Stimulated activated CD4-positive, alpha-beta T cell treated with anti-CD3 and anti-CD28 coated beads, Interleukin-12 subunit alpha, Interleukin-12 subunit beta, amount 100 ng/mL, for 4 hours (primary cell): ENCODE measurements at places on chromosomes 4 and X.

DNA sequence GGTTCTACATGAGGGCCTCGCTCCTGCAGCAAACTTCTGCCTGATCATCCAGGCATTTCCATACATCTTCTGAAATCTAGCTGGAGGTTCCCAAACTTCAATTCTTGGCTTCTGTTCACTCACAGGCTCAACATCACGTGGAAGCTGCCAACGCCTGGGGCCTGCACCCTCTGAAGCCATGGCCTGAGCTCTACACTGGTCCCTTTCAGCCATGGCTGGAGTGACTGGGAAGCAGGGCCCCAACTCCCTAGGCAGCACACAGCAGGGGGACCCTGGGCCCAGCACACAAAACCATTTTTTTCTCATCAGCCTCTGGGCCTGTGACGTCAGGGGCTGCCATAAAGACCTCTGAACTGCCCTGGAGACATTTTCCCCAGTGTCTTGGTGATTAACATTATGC, 542.7 kb downstream of the TLL1 start:
- DNase-seq = no peak

GRCh38 chrX:154824638-154825037, 9.8 kb downstream of the SMIM9 start:
- DNase-seq = no peak

DNA sequence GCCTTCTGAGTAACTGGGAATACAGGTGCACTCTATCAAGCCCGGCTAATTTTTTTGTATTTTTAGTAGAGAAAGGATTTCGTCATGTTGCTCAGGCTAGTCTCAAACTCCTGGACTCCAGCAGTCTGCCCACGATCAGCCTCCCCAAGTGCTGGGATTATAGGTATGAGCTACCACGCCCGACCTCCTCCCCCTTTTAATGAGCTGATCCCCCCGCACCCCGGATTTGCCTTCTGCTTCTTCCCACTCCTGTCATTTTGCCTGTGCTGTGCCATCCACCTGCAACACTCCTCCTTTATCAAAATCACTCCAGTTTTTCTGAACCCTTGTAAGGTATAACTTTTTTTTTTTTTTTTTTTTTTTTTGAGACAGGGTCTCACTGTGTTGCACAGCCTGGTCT, 33.4 kb downstream of the SPINK2 start:
- no peak for DNase-seq

DNA sequence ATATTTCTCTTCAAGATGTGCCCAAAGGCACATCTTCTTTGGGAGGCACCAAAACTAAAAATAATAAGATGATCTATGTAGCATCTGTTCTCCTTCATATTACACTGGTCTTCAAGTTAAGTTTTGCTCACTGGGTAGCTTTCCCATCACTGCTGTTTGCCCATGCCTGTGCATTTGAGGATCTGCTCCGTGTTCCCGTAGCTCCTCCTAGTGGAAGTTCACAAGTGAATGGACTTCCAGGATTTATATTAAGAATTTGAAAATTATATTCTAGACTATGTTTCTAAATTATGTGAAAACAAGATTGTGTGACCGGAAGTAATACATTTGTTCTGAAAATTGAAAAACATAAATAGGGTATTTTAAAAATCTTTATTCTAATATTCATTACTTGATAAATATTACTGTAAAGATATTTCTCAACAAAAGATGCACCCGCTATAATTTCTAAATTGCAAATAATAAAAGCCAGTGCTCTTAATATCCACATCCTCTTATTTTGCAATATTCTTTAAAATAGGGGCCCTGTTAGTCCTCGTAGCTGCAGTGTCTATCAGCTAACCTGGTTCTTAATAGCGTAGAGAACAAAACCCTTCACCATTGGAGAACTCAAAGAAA, 147.7 kb downstream of the RBM46 start:
- DNase-seq = no peak

- no peak for DNase-seq
Observed at GRCh38 chr4:102586002-102586643, 85.0 kb downstream of the NFKB1 start.

GRCh38 chrX:150158554-150159332, 204.4 kb upstream of the MAMLD1 start:
- DNase-seq = no peak

GRCh38 chrX:74234818-74235217, 69.2 kb upstream of the ZCCHC13 start:
- DNase-seq = no peak

DNA sequence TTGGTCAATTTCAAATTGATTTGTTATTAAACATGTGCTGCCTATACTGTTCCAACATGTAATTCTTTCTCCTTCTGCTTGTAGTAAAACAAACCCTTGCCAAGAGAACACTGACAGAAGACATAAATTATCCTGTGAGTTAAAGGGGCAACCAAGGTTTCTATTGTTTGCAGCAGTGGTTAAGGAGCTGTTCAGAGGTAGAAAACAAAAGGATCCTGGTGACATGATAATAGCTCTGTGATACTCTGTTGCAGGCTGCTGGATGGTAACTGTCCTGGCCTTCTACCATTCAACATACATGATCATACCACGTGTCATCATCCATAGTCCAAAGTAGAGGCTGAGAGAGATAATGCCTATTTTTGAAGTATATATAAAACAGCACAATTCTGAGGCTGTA, 75.8 kb upstream of the F9 start:
- no peak for DNase-seq

- DNase-seq = no peak
Observed at GRCh38 chr4:165384186-165384585, 5.4 kb downstream of the CPE start.

- DNase-seq = no peak
Observed at GRCh38 chr4:163697121-163697520, 202.6 kb downstream of the TMA16 start.

GRCh38 chr4:88791274-88791673, 93.6 kb upstream of the NAP1L5 start:
- DNase-seq = no peak

DNA sequence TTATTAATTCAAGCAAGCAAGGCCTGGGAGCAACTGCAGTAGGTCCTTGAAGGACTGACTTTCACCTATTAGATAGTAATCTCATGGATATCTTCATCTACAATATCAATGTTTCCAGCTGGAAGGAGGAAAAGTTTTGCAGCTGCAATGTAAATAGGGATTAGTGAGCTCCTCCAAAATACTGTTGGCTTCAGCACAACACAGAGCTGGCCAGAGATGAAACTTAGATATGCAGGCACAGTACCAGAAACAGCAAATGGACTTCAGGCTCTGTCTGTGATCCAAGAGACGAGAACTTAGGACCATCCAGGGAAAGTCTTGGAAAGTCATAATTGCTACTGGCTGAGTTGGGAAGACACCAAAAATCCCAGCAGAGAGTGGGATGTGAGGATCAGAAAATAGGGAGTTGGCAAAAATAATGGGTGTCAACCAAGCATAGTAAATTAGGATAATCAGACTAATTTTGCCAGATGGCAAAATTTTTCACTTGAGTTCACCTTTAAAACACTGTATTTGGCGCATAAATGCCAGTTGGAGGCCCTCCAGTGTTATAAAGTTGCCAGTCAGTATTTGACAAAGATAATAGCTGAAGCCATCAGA, 57.5 kb downstream of the PARM1 start:
- DNase-seq = no peak

DNA sequence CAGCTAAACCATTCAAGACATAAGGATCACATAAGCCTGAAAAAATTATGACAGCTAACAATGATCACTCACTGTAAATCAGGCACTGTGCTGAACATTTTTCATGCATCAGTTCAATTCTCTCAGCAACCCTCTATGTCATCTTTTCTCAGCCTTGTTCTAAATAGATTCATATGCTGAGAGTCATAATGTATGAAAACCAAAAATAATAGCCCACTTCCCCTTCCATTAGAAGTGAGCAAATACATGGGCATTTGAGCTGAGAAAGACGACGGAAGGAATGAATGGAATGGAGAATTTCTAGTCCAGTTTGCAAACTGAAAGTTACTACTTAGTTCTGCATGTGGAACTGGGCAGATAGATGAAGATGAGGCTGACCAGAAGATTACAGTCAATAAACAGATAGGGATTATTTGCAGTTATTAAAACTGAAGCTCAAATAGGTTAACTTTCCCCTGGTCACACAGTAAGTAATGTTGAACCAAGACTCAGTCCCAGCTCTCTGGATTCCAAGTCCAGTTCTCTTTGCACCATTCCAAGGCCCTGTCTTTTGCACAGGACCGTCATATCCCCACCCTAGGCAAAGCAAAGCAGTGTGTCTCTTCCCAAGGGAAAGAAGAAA, 1.6 kb upstream of the SH3RF1 start:
- DNase-seq = no peak

DNA sequence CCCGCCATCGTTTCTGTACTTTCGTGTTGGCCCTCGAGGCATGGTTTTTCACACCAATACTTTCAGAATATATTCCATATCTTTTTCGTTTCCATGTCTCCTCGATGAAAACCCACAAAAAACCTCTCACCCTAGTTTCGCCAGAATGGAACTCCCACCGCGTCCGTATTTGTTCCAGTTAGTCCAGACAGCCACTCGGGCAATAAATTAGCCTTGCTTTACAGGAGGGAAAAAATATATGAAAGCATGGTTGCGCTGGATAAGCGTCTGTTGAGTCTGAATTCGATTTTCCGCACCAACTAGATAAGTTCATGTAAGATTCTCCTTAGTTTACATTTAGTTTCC, 550 bp upstream of the CHM start:
- DNase-seq = no peak

- DNase-seq = no peak
Observed at GRCh38 chr4:71156616-71157015, 163.2 kb downstream of the DCK start.

GRCh38 chr4:180655886-180656285, 1587.3 kb upstream of the TENM3 start:
- DNase-seq = no peak

DNA sequence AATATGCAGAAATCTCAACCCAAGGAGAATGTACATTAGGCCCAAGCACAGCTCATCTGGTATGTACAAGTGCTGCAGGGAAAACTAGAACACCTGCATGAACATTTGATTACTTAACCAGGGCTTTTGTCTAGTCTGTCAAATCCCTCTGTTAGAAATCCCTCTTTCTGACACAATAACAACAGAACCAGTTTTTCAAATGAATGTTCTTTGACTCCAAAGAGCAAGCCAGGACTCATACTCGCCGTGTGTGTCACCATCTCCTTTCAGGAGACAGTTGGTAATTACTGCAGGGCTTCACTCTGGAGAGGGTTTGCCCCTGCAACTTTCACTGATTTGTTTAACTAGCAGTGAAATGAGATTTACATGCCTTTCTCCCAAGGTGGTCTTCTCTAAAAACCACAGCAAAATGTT, 143.0 kb upstream of the FAM241A start:
- no peak for DNase-seq

DNA sequence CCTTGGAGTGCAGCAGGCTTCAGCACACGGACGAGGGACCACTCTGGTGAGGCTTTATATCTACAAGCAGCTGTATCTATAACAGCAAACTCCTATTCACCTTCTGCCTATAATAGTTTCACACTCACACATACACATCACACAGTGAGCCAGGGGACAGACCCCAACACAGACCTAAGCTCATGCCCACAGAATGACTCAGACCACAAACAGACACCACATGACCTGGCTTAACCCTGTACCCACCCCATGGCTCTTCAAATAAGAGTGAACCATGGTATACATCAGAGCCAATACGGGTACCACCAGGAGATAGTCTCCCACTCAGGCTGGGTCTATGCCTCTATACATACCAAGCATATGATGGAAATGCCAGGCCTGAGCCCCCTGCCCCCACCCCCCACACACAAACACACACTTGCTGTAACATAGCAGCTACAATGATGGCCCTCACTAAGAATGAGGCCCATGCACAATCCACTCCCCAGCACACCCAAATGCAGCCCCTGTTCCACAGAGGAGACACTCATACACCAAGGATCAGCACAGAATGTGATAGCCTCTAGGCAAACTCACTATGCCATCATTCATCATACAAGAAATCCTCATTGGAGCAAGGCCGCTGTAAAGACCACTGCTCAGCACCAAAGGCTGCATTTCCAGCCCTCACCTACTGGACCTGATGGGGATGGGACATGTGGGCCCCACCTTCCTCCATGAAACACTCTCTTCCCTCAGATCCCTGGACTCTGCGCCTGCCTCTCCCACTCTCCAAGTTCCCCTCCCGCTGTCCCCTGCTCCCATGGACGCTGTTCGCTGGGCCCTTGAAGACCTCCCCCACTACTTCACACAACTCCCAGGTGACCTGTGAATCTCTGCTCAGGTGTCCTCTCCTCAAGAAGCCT, 62.1 kb upstream of the XIAP start:
- DNase-seq = no peak

- no peak for DNase-seq
Observed at GRCh38 chrX:37349221-37350033, at the start of gene PRRG1. Gene PRRG1 (plus strand): TSS chrX:37349364. CDS start chrX:37406250, 56,886 bp downstream.

DNA sequence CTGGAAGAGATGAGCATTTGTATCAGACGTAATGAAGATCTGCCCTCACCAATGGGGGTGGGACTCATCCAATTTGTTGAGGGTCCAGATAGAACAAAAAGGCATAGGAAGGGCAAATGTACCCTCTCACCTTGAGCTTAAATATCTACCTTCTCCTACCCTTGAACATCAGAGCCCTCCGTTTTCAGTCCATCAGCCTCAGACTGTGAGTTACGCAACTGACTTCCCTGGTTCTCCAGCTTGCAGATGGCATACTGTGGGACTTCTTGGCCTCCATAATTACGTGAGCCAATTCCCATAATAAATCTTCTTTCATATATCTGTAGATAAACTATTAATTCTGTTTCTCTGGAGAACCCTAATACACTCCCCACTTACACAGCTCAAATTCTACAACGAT, 56.5 kb upstream of the GUCY1A1 start:
- no peak for DNase-seq

DNA sequence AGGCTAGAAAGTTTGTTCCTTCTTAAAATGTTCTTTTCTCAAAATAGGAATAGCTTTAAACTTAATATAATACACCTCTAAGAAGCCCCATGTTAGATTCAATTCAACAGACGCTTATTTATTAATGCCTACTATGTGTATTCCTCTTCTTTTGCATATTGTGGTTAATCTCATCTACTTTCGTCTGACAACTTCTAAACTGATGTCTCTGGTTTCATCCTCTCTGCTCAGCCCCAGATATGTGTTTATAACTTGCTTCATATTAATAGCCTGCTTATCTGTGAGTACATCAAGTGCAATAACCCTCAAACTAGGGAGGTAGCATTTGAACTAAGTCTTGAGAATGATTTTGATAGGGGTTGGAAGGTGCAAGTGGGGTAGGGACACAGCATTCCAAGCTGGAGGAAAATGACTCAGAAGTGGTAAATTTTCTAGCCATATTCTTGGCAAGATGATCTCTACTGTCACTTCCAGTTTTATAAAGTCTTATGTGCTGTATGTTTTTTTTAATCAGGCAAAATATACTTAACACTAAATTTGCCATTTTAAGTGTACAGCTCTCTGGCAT, 37.0 kb downstream of the STK26 start:
- no peak for DNase-seq

DNA sequence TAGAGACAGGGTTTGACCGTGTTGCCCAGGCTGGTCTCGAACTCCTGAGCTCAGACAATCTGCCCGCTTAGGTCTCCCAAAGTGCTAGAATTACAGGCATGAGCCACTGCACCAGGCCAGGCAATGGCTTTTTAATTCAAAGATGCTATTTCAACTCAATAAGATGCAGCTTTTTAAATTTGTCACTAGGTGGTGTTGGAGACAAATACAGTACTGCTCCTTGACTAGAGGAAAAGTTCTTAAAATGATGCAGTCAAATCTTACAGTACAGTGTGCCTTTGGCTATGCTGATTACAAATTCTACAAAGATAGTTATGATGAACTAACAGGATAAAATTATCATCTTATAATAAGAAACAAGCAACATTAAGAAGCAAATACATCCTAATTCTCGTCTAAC, 441.1 kb downstream of the KCNIP4 start:
- no peak for DNase-seq

GRCh38 chr4:2132438-2132837, 73.3 kb downstream of the NAT8L start:
- DNase-seq = no peak
